ENCODE measurements at places on chromosomes 7 and 10.

DNA sequence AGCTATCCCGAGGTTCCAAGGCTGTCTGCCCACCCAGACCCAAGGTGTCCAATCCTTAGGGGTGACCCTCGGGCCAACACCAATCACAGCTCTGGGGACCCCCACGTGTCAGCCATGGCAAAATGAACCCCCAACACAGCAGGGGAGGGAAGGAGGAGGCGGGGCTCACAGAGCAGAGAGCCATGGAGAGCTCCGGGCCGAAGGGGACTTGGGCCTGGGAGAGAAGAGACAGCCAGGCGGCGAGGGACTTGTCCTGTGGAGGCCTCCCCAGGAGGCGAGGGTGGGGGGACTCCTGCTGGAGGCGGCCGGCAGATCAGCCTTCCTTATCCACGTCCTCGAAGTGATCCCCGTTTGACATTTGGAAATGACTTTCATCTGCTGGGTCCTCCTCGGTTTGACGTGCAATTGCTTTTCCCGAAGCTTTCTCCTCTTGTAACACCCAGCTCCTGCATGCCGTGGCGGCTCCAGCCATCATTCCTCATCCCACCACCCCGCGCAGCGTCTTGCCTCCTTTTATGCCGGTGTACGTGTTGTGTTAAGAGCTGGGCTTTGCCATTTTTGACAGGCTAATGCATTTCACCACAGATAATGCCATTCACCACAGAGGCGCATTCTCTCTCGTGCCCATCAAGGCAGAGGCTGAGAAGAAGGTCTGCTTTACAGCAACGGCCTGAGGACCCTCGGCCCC lies 337.4 kb downstream of the DNAJB6 start:
- no peak for DNase-seq

DNA sequence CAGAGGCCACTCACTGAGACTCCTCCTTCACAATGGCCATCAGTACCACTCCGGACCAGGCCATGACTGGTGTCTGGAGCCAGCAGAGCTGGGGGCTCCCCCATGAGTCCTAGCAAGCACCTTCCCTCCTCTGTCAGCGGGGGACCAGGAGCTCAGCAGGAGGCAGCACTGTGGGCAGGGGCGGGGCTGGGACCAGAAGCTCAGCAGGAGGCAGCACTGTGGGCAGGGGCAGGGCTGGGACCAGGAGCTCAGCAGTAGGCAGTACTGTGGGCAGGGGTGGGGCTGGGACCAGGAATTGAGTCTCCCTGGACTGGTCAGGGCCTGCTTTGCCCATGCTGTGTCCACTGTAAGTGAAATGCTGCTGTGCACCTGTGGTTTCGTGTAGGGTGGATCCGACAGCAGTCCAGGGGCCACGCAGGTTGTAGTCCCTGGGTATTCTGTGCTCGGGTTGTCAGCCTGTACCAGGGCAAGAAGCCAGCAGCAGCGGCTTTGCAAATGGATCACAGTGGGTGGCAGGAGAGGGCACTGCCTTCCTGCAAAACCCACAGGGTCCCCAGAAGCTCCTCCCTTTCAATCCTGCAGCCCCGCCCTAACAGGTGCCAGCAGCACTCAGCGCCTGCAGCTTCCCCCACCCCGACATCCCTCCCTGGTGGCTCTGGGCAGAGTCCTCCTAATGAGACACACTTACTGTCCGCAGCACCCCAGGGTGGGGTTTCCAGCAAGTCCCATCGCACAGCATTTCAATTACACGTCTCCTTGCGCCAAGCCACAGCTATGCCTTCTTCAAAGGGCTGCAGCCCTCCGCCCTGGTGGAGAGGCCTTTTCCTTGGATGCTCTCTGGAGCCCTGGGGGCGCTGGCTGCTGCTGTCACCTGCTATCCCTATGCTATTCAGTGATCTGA lies 220.5 kb downstream of the TCERG1L start:
- no peak for DNase-seq

- DNase-seq = no peak
Observed at GRCh38 chr10:92064506-92064905, 140.9 kb downstream of the BTAF1 start.

- no peak for DNase-seq
Observed at GRCh38 chr10:45513551-45513950, 139.5 kb downstream of the ALOX5 start.

DNA sequence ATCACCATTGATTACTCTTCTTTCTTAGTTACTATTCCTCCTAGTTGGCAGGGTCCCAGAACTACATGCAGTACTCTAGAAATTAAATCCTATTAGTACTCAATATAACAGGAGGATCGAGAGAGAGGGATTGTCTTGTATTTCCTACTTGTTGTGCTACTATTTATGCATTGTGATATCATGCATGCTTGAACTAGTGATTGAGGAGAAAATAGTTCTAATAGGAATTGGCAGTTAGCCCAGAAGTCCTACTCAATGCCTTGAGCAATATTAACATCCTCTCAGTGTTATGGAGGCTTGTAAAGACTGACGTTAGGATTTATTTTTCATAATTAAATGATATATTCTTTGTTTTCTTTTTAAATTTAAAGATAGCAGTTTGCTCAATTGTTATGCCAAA lies 67.4 kb downstream of the FOXP2 start:
- no peak for DNase-seq

Data from right cardiac atrium (tissue), 5 donors.